ENCODE measurements at places on chromosomes 13 and 19.

DNA sequence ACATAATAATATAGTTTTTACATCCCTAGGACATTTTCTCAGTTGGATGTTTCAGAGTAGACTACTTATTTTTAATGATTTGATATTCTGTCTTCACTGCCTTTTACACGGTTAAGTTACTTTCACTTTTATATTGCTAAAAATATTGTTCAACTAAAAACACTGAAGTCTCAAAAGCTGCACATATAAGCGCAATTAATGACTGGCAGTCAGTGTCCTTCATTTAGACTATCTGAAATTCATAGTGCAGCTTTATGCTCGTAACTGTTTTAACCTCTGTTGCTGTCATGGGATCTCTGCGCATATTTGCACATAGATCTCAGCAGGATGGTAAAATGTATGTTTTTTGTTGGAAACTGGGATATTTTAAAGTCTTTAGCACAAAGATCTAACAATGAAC lies 864.3 kb downstream of the SLITRK6 start:
- DNase-seq = no peak

- DNase-seq = no peak
Measured at GRCh38 chr19:51621178-51621577, 9.0 kb downstream of the SIGLEC5 start.

- DNase-seq = no peak
Measured at GRCh38 chr13:52344108-52344507, 61.9 kb downstream of the THSD1 start.

DNA sequence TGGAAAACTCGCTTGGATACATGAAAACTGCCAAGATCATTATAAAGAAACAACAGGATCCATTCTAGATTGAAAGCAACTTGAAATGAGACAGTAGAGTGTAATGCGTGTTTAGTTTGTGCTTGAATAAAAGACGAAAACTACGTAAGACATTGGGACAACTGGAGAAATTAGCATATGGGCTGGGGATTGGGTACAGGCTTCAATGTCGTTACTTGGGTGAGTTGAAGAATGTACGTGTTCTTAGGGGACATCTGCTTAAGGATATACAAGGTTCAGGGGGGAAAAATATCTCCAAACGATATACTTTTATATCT lies 471 bp upstream of the ERVK3-1 start:
- DNase-seq = no peak

DNA sequence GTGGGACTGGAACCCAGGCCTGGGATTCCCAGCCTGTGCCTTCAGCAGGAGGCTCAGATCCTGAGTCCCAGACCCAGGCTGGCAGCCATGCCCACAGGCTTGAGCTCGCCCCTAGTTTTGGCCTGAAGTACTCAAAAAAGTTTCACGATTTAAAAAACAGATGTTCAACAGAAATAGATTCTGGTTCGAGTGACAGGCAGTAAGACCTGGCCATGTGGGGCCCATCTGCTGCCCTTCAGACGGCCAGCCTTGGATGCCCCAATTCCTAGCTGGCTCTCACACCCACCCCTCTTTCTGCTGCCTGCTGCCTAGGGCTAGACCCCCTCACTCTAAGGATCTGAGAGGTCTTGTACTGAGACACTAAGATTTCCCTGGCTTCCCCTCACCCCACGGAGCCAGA lies 2.8 kb upstream of the DMPK start:
- DNase-seq = no peak

- no peak for DNase-seq
Measured at GRCh38 chr19:15525291-15525690, 17.0 kb downstream of the CYP4F22 start.

GRCh38 chr19:7925171-7925851 lies 624 bp downstream of the CTXN1 start:
- peak; percentile 93 for DNase-seq

GRCh38 chr13:58630794-58631193 lies 999.2 kb downstream of the PCDH17 start:
- no peak for DNase-seq

DNA sequence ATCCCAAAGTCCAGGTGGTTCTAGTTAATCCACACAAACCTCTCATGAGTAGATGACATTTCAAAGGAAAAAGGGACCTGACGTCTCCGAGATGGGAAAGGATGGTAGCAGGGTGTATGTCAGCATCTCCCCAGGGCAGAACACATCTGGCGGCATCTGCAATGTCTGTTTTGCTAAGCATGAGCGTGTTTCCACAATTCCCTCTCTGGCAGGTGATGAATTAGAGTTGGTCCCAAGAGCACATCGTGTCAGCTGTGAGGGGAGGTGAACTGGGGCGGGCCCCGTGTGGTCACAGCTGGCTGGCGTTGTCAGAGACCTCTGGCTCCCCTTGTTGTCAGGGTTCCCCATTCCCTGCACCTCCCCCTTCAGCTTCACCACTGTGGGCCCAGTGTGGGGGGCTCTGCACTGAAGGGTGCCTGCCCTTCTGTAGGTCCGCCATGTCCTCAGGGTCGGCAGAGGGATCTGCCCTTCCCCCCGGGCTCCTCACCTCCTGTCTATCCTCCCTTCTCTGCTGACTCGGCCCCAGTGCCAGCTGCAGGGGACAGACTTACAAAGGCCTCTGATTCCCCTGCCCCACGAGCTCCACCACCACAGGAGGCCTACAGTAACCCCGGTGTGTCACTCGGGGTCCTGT lies 58.2 kb downstream of the CDADC1 start:
- DNase-seq = no peak

- no peak for DNase-seq
Measured at GRCh38 chr13:39451860-39452301, 151.1 kb downstream of the LHFPL6 start.

DNA sequence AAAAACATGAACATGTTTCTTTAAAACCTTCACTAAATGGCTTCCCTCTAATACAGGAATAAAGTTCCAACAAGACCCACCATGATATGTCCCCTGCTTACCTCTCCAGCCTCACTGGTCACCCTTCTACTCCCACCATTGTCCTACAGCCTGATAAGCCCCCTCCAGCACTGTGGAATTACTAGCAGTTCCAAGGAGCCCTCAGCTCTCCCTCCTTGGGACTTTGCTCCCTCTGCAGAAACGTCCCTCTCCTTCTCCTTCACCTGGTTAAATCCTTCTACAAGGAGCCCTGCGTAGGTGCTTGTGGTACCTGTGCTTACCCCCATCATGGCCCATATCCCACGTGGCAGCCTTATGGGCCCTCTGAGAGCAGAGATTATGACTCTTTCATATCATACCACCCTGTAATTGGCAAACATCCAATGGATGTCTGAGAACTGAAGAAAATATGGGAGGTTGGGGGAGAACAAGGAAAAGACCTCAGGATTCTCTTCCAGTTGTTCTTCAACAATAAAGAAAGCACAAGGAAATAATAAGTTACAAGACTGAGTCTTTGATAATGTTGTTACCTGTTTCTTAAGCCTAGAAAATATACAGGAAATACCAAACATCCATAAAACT lies 26.1 kb upstream of the DOCK9 start:
- no peak for DNase-seq

GRCh38 chr19:51830274-51830673 lies 35.3 kb downstream of the FPR3 start:
- DNase-seq = no peak
